ENCODE measurements at places on chromosomes 16 and 17. TPM values are rescaled to one million over a fixed set of nuclear protein-coding genes. Genes with fewer than 3 reads are reported as not detected.

Gene CDH16
- not detected for polyA plus RNA-seq

Gene ZP2
- not detected for polyA plus RNA-seq

Gene ALOXE3
- 0.04 TPM for polyA plus RNA-seq

Gene TBC1D3D
- 0.80 TPM for polyA plus RNA-seq

Gene DNAH17
- polyA plus RNA-seq: not detected

Gene DPEP2
- 0.81 TPM for polyA plus RNA-seq

Gene TP53TG3B
- not detected for polyA plus RNA-seq

Gene PLLP
- 0.27 TPM for polyA plus RNA-seq

Gene HSD17B1
- polyA plus RNA-seq: 17.0 TPM

Gene RAB26
- polyA plus RNA-seq: 6.1 TPM

Gene GINS2
- 42.9 TPM for polyA plus RNA-seq

Gene AATF
- polyA plus RNA-seq: 80.7 TPM

Gene VMO1
- not detected for polyA plus RNA-seq

Gene CYBC1
- 64.3 TPM for polyA plus RNA-seq

Gene NOD2
- polyA plus RNA-seq: not detected

Gene RNF167
- 47.3 TPM for polyA plus RNA-seq

Gene CAPNS2
- polyA plus RNA-seq: not detected

Gene HS3ST4
- not detected for polyA plus RNA-seq

Gene C17orf67
- polyA plus RNA-seq: 0.42 TPM

Gene KRT23
- not detected for polyA plus RNA-seq

Gene MYADML2
- not detected for polyA plus RNA-seq

Gene MMP25
- polyA plus RNA-seq: not detected

Gene OR4D1
- polyA plus RNA-seq: not detected

Gene PROCA1
- polyA plus RNA-seq: 16.2 TPM

Gene RNF222
- polyA plus RNA-seq: not detected

Gene PIK3R5
- polyA plus RNA-seq: 0.01 TPM

Gene CD300LB
- not detected for polyA plus RNA-seq

Gene GRIN2C
- 0.20 TPM for polyA plus RNA-seq

Gene SCNN1B
- polyA plus RNA-seq: not detected

Gene SEPTIN12
- not detected for polyA plus RNA-seq

Gene TBC1D28
- 0.07 TPM for polyA plus RNA-seq

Gene TBC1D3I
- polyA plus RNA-seq: 0.19 TPM

Gene TMEM235
- polyA plus RNA-seq: not detected

Gene KLHL11
- polyA plus RNA-seq: 5.0 TPM

Gene FMNL1
- polyA plus RNA-seq: 16.6 TPM

Gene CCL22
- polyA plus RNA-seq: not detected

Gene FOXN1
- polyA plus RNA-seq: not detected

Gene RNF135
- not detected for polyA plus RNA-seq

Gene RANGRF
- polyA plus RNA-seq: 20.6 TPM

Gene C16orf92
- polyA plus RNA-seq: not detected

Gene HBQ1
- 151 TPM for polyA plus RNA-seq

Gene RGS11
- not detected for polyA plus RNA-seq

Gene PHOSPHO1
- polyA plus RNA-seq: not detected

Gene UBFD1
- 47.9 TPM for polyA plus RNA-seq

Gene HP
- not detected for polyA plus RNA-seq

Gene CCR7
- 0.56 TPM for polyA plus RNA-seq

Gene HOXB7
- 13.9 TPM for polyA plus RNA-seq

Gene KRTAP4-9
- polyA plus RNA-seq: not detected

Gene CCL4
- polyA plus RNA-seq: 0.13 TPM

Gene SCPEP1
- 5.4 TPM for polyA plus RNA-seq

Gene MRPL38
- 74.0 TPM for polyA plus RNA-seq
